Left lung (tissue), 14 donors: ENCODE measurements at places on chromosomes 16 and 17.
A peak's percentile ranks its signal among the peaks of the same experiment; 100 is the strongest.

GRCh38 chr17:48238933-48239602 lies 131.5 kb downstream of the SNX11 start:
- DNase-seq = no peak
- H3K4me3 ChIP-seq = no peak overlapping the region
- H3K27me3 ChIP-seq = no peaks in the 10 kb centered on the region
- H3K36me3 ChIP-seq = no peaks in the 10 kb centered on the region

DNA sequence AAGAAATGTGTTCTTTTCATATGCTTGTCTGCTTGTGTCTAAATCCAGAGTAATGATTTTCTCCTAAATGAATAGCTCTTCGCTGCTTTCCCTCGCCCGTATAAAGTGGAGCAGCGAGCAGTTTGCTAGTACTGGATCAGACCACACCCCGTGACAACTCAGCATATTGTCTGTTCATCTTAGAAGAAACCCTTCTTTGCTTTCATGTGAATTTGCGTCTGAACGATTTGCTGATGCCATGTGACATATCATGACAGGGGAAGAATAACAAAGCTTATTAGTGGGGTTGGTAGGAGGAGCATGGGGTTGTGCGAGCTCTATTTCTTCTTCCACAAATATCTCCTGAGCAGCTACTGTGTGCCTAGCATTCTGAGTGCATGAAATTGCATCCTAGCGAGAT lies 44.1 kb upstream of the CACNG4 start:
- no peak overlapping the region for H3K4me3 ChIP-seq
- H3K27ac ChIP-seq = no peak overlapping the region
- H3K27me3 ChIP-seq = no peaks in the 10 kb centered on the region
- no peaks in the 10 kb centered on the region for H3K36me3 ChIP-seq
- no peaks in the 10 kb centered on the region for H3K4me1 ChIP-seq

DNA sequence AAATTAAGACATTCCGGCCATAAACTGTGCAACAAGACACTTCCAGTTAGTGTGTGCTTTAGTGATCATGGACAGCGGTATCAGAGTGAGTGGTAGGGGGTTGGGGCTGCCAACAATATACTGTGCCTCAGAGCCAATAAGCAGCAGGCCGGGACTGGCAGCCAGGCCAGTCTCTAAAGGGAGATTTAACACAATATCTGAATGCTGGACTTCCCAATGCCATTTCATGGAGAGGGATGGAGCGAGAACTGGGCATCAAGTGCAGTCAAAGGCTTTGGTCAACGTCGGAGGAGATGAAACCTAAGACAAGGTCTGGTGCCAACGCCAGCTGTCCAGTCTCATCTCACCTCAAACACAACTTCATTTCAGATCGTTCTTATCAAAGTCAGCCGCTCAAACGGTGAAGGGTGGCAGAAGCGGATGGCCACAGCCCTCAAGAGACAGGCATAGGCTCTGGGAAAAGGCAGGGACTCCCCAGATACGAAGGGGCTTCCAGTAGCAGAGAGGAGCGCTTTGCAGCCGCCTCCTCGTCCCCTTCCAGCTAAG lies 935 bp downstream of the USP32 start:
- H3K27me3 ChIP-seq = no peaks in the 10 kb centered on the region
- H3K4me3 ChIP-seq = peak overlapping the region; percentile 77
- H3K36me3 ChIP-seq = no peaks in the 10 kb centered on the region
- peak overlapping the region; percentile 98 for H3K27ac ChIP-seq

DNA sequence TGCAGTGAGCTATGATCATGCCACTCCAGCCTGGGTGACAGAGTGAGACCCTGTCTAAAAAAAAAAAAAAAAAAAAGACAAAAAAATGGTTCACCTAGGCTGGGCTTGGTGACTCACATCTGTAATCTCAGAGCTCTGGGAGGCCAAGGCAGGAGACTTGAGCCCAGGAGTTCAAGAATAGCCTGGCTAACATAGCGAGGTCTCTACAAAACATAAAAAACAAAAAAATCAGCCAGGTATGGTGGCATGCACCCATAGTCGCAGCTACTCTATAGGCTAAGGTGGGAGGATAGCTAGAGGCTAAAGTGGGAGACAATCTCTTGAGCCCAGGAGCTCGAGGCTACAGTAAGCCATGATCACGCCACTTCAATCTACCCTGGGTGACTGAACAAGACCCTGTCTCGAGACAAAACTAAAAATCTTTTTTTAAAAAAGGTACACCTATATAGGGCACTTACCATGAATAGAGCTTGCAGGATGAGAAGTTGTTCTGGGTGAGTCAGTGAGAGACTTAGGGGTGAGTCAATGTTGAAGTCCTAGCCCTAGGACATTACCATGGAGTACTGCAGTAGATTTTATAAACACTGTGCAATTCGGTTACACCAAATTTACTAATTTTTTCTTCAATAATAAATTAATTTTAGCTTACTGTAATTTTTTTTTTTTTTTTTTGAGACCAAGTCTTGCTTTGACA lies 19.0 kb downstream of the USP32 start:
- peaks cover 3% of the 10 kb centered on the region for H3K4me1 ChIP-seq
- H3K4me3 ChIP-seq = no peak overlapping the region
- H3K27me3 ChIP-seq = no peaks in the 10 kb centered on the region
- H3K36me3 ChIP-seq = peaks cover 3% of the 10 kb centered on the region
- DNase-seq = no peak
- no peak overlapping the region for H3K27ac ChIP-seq

DNA sequence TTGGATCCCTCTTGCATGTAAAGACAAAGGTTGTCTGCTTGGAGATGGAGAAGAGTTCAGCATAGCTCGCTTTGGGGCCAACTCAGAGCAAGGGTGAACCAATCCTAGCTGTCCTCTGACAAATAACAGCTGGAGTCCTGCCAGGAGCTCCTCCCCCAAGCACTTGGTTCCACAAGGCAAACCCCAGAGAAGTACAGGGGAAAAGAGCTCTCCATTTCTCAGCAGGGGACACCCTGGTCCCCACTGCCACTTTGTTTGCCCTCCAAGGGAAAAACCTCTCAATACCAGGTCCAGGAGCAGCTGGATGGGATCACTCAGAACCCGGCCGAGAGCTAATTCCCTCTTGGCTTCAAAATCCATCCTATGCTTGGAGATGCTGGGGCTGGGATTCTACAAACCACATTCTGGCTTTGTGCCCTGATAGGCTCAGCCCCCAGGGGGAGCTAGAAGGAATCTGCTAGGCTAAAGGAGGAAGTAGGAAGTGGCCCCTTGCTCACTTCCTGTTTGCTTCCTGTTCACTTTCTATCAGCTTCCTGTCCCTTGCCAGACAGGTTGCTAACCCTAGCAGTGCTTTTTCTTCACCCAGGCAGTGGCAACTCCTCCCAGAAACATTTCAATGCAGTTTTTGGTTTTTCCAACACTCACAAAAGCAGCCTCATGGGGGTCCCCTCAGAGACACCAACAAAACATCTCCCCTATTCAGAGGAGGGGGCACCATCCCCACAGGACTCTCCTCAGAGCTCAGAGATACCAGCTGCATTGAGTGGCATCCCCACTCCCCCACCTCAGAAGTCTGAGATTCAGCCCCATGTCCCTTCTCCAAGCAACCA lies 30.7 kb downstream of the CDRT4 start:
- H3K27ac ChIP-seq = peak overlapping the region; percentile 35
- no peaks in the 10 kb centered on the region for H3K36me3 ChIP-seq
- DNase-seq = peak; percentile 78
- no peaks in the 10 kb centered on the region for H3K27me3 ChIP-seq
- H3K4me1 ChIP-seq = peaks cover 4% of the 10 kb centered on the region
- no peak overlapping the region for H3K4me3 ChIP-seq

DNA sequence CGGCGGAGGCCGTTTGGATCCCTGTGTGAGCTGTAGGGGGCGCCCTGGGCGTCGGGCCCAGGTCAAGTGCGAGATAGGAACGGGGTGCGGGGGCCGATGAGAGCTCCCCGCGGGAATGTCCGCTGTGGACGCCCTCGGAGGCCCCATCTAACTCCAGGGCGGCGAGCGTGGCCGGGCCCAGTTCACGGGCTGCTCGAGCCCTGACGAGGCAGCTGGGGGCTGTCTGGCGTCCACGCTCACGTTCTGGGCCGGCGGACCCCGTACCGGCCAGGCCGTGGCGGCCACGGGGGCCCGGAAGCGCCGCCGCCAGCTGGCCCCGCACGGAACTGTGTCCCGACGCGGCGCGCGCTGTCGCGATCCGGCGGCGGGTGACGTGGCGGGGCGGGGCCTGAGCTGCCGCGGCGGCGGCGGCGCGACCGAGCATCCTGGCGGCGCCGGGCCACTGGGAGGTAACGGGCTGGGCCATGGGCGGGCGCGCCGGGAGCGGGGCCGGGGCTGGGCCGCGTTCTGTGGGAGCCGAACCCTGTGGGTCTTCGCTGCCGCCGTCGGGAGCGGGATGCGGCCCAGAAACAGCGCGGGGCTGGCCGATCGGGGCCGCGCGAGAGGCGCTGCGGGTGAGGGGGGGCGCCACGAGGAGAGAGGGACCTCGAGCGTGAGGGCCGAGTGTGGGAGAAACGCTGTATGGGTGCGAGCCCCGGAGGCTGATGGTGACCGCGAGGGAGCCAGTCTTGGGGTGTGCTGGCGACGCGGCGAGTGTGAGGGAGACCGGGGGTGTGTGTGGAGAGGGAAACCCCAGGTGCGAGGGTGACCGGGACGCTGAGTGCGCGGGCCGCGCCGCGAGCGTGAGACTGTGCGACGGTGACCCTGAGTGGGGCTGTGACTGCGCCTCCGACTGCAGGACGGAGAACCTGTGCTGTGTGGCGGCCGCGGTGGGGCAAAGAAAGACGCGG lies at the start of gene SLC7A6:
SLC7A6 (plus strand) TSS at position 399 of the 950 bp plus-strand sequence. CDS start 10,201 bp downstream, outside the sequence.
- DNase-seq = peak; percentile 50
- H3K27me3 ChIP-seq = no peaks in the 10 kb centered on the region
- peak within 1 kb of the TSS; percentile 88 for H3K4me3 ChIP-seq
- peaks cover 16% of the 10 kb centered on the region for H3K36me3 ChIP-seq
- peaks cover 38% of the 10 kb centered on the region for H3K4me1 ChIP-seq

- H3K27me3 ChIP-seq = no peaks in the 10 kb centered on the region
- no peak overlapping the region for H3K27ac ChIP-seq
- peaks cover 13% of the 10 kb centered on the region for H3K36me3 ChIP-seq
These were observed 17.7 kb downstream of the CCL17 start for GRCh38 chr16:57422026-57422944.

GRCh38 chr16:74455619-74456289 lies 34.5 kb upstream of the CLEC18B start:
- no peaks in the 10 kb centered on the region for H3K4me1 ChIP-seq
- H3K36me3 ChIP-seq = peaks cover 99% of the 10 kb centered on the region
- H3K27ac ChIP-seq = no peak overlapping the region
- DNase-seq = no peak
- H3K27me3 ChIP-seq = no peaks in the 10 kb centered on the region

DNA sequence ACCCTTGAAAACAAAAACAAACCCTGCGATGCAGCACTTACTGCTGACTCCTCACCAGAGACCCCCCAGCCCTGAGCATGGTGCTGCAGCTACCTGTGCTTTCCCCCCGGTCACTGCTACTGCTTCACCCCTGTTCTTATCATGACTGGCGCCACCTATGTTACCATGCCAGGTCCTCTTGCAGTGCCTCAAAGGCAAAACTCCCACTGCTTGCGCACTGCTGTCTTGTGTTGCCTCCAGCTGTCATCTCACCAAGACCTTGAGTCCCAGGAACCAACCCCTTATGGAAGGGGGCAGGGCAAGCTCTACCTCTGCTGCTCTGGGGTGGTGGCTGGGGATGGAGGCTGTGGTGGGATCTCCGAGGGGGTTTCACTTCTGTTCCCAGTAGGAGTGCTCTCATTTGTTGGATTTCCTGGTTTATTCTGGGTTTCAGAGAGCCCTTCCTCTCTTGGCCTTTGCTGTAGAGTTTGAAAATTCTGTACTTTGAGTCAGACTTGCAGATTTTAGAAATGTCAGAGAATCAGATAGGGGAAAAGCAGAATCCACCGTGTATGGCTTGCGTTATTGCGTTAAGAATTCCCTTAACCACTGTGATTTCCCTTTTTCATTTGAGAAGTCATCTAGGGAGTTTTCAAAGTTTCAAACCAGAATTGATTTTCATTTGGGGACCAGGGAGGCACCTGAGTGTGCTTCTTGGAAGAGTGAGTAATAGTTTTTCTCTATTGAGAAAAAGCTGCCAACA lies 96.6 kb downstream of the SPECC1 start:
- peaks cover 4% of the 10 kb centered on the region for H3K36me3 ChIP-seq
- no peaks in the 10 kb centered on the region for H3K4me1 ChIP-seq
- H3K4me3 ChIP-seq = no peak overlapping the region
- no peak overlapping the region for H3K27ac ChIP-seq
- H3K27me3 ChIP-seq = peaks cover 8% of the 10 kb centered on the region
- DNase-seq = no peak

- no peaks in the 10 kb centered on the region for H3K27me3 ChIP-seq
- H3K27ac ChIP-seq = peak overlapping the region; percentile 57
- no peak for DNase-seq
- H3K4me1 ChIP-seq = no peaks in the 10 kb centered on the region
- H3K4me3 ChIP-seq = no peak overlapping the region
These were observed 36.3 kb downstream of the MARF1 start for GRCh38 chr16:15606518-15607220.

- H3K4me1 ChIP-seq = peaks cover 3% of the 10 kb centered on the region
- no peak overlapping the region for H3K27ac ChIP-seq
- DNase-seq = no peak
- no peak overlapping the region for H3K4me3 ChIP-seq
These were observed 48.5 kb downstream of the SNX11 start for GRCh38 chr17:48155889-48156611.

GRCh38 chr17:38632334-38632733 lies 26.6 kb upstream of the SRCIN1 start:
- no peak for DNase-seq
- H3K36me3 ChIP-seq = no peaks in the 10 kb centered on the region
- no peak overlapping the region for H3K4me3 ChIP-seq
- H3K27ac ChIP-seq = no peak overlapping the region
- peaks cover 5% of the 10 kb centered on the region for H3K27me3 ChIP-seq

DNA sequence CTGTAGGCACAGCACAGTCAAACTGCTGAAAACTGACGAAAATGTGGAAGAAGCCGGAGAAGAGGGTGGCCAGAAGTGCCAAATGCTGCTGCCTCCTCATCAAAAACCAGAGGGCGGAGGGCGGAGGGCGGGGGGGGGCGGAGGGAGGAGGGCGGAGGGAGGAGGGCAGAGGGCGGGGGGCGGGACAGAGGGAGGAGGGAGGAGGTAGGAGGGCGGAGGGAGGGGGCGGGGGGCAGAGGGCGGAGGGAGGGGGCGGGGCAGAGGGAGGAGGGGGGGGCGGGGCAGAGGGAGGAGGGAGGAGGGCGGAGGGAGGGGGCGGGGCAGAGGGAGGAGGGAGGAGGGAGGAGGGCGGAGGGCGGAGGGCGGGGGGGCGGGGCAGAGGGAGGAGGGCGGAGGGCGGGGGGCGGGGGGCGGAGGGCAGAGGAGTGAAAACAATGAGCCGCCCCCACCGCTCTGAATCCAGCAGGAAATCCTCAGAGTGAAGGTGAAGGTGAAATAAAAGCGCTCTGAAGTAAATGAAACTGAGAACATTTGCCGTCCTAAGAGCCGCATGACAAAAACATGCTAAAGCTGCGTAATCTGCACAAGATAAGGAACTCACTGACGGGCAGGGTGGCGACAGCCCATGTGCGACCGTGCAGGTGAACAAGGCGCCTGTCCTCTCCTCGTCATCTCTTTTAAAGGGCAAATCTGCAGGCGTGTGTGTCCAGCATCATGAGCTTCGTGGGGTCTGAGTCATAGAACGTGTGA lies 22.6 kb upstream of the CBFA2T3 start:
- H3K4me3 ChIP-seq = no peak overlapping the region
- H3K4me1 ChIP-seq = peaks cover 9% of the 10 kb centered on the region
- H3K36me3 ChIP-seq = no peaks in the 10 kb centered on the region
- H3K27ac ChIP-seq = no peak overlapping the region
- DNase-seq = no peak
